ENCODE measurements at places on chromosomes 1 and 21.

- DNase-seq: no peak
Observed at GRCh38 chr1:98126740-98127139, 205.9 kb upstream of the DPYD start.

- no peak for DNase-seq
Observed at GRCh38 chr1:171248841-171249240, 547 bp downstream of the FMO1 start.

- DNase-seq: no peak
Observed at GRCh38 chr1:18661404-18662285, 31.0 kb downstream of the PAX7 start.

DNA sequence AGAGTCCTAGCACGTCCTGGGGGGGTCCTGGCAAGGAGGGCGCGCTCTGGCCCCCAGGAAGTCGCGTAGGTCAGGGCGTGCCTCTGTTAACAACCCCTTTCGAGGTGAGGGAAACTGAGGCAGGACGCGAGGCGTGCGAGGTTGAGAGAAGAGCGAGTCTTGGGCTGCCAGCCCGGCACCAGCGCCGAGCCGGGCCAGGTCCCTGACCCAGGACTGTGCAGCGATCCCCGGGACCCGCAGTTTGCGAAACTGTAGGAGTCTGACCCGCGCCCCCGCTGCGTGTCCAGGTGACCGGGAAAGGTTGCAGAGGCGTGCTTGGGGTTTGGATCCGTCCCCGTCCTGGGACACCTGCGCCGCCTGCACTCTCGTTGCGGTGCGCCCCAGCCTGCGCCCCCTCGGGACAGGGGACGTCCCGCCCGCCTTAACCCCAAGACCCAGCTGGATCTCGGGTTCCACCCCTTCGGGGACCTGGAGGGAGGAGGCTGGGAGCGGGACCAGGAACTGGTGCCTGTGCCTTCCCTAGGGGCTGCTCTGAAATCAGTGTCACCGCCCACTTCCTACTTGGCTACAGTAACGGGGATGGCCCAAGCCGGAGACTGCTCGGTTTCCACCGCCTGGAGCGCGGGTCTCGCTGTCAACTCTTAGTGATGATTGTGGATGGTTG, 493 bp downstream of the DISC1 start:
- no peak for DNase-seq

DNA sequence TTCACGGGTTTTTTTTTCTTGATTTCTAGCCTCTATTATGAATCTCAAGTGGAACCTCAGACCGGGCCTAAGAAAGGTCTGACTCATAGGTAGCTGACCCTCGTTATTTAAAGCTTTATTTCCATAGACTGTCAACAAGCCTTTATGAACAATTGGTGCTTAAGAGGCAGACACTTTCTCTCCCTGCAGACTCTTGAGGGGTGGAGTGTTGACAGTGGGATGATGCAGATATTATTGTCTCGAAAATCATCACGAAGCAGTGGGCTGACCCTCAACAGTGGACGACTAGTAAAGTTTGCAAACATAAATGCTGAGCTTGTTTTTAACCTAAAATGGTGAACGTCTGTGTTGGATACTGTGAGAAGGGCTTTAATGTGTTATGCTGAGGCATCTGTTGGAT, 1.8 kb downstream of the SFT2D2 start:
- no peak for DNase-seq

GRCh38 chr1:37509181-37509580, 5.4 kb downstream of the MEAF6 start:
- peak; percentile 8 for DNase-seq

- DNase-seq: no peak
Observed at GRCh38 chr1:17805869-17806684, 50.9 kb downstream of the ACTL8 start.

GRCh38 chr1:2981388-2981787, 39.9 kb upstream of the ACTRT2 start:
- DNase-seq: no peak

DNA sequence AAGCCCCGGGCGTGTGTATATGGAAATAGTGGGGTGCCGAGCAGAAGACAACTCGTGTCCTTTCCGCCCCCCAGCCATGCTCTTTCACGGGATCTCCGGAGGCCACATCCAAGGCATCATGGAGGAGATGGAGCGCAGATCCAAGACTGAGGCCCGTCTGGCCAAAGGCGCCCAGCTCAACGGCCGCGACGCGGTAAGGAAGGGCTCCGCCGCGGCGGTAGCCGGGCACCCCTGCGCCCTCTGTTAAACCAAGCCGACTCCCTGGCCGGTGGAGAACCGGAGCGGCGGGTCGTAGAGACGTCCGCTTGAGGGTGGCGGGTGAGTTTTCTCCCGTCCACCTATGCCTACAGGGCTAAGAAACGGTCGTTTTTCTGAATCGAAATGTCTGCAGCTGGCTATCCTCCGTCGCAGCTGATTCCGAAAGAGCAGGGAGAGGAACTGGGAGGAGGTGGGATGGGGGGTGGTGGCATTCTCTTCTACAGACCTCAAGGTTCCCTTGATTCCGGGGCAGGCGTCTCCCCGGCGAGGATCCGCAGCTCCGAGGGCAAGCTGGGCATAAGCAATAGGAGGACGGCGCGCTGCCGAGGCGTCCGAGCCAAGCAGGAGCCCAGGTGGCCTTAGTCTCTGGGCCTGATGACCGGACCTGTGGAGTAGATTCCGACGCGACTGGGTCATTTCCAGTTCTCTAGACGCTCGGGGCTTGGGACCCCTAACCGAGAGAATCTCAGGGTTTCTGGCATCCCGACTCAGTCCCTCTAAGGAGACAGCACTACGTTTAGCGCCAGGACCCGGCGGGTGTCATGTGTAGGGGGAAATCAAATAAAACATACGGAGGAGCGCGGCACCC, 856 bp downstream of the LHX9 start:
- DNase-seq: peak; percentile 45

DNA sequence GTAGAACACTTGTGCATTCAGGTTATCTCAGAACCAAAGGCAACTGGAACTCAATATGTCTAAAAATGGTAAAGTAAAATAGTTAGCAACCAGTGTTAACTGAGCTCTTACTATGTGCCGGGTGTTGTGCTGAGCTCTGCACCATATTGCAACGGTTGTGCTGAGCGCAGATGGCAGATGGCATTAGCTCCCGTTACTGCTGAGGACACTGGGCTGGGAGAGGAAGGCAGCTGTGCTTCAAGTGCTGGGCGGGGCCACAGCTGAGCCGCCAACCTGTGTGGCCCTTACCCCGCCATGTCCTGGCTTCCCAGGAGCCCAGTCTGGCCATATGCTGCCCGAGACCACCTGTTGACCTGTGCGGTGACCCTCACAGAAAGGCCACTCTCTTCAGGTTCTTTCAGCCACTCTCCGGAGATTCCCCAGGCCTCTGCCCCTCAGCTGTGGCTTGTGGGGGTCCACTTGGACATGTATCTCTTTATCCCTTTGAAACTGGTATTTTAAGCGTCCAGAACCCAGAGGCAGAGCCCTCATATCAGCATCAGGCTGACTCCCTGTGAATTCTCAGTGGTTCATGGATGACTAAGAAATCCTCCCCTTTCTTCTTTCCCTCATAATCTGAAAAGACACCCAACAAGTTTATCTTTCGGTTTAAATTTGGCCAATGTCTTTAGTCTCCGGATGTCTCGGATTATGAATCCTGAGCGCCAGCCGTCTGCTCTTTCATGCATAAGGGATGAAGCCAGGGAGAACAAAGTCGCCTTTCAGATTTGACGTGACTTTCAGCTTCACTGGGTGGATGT, 26.4 kb downstream of the LDLRAP1 start:
- DNase-seq: no peak

Measured in erythroblast (primary cell).